NCI-H2029 (cell line): ENCODE measurements at places on chromosomes 6 and 20.

GRCh38 chr20:51411870-51412269, 130.6 kb downstream of the NFATC2 start:
- DNase-seq, result no peak

GRCh38 chr20:10247440-10247839, 28.8 kb downstream of the SNAP25 start:
- no peak for DNase-seq

DNA sequence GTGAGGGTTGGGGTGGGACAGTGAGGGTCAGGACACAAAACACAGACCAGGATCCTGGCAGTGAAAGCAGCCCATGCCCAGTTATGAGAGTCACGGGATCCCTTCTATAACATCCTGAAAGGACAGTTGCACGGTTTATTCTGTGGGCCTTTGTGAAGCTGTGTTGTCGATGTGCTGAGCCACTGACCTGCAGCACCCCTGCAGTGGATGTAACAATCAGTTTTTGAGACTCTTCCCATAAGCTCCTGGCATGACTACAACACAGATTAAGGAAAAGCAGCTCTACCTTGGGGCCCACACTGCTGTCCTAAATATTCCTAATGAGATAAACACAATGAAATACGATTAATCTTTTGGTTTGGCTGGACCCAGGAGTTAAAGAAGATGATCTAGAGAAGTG, 3.7 kb downstream of the PYGB start:
- no peak for DNase-seq

- no peak for DNase-seq
These were observed 19.6 kb downstream of the BHLHE23 start for GRCh38 chr20:62987114-62987513.

DNA sequence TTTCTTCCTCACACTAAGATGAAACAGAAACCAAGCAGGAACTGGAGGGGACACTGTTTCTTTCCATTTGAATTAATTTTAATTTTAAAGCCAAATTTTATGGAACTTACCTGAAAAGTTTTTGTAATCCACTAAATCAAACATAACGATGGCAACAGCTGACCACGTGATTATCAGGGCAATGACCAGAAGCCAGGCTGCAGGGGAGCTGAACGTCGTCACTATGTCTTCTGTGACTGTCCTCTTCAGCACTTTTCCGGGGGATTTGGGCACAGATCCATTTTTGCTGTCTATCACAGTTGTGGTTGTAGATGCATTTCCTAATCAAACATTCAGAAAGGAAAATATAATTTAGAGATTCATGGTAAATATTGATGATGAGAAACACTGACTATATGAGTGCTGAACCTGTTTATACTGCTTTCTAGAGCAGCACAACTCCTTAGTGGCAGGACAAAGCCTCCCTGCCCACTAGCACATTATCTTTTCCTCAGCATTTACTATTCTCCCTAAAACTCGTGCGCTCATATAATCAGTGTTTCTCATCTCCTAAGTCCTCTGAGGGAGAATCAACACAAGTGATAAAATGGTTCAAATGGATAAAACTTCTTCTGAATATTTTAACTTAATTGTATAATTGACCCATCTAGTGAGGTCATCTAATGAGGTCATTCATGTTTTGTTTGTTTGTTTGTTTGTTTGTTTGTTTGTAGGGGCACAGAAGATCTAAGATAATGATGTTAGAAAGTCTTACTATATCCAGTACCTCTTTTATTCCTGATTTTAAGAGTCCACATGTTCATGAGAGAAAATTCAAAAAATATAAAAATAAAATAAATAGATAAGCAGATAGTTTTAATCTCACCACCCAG, 65.7 kb downstream of the TRDN start:
- peak; percentile 32 for DNase-seq

- no peak for DNase-seq
These were observed 40.6 kb downstream of the HECA start for GRCh38 chr6:139175389-139175948.

DNA sequence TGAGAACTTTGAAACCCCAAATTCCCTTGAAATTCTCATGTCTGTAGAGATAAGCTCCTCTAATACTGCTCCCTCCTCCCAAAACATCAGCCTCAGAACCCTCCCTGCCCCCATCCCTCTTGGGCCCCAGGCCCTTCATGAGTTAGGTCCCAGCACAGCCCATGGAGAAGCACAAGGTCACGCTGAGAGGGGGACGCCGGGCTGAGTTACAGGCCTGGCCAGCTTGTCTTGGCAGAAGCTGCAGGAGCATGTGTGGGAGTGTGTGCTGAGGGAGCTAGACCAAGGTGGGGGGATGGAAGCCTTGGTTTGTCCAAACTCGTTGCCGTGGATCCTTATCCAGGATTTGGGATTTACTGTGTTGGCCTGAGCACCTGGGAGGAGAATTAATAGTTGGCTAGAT, 8.5 kb upstream of the PTCRA start:
- DNase-seq, result no peak

- DNase-seq, result no peak
These were observed 17.9 kb downstream of the SOX4 start for GRCh38 chr6:21611485-21611884.

DNA sequence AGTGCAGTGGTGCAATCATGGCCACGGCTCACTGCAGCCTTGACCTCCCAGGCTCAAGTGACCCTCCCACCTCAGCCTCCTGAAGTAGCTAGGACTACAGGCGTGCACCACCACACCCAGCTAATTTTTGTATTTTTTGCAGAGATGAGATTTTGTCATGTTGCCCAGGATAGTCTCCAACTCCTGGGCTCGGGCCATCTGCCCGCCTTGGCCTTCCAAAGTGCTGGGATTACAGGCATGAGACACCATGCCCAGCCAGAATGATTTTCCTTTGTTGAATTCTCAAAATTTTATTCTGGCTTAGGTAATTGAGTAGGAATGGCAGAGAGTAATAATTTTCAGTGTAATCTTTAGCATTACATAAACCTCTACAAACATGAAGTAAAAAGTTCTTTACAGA, 37.1 kb downstream of the SLC16A10 start:
- no peak for DNase-seq

GRCh38 chr6:76052314-76052713, 20.1 kb downstream of the IMPG1 start:
- no peak for DNase-seq

GRCh38 chr6:163318071-163318786, 96.3 kb upstream of the QKI start:
- no peak for DNase-seq

- no peak for DNase-seq
These were observed 1692.2 kb downstream of the HACE1 start for GRCh38 chr6:103167345-103168071.

GRCh38 chr6:22421198-22421597, 124.4 kb upstream of the PRL start:
- no peak for DNase-seq

DNA sequence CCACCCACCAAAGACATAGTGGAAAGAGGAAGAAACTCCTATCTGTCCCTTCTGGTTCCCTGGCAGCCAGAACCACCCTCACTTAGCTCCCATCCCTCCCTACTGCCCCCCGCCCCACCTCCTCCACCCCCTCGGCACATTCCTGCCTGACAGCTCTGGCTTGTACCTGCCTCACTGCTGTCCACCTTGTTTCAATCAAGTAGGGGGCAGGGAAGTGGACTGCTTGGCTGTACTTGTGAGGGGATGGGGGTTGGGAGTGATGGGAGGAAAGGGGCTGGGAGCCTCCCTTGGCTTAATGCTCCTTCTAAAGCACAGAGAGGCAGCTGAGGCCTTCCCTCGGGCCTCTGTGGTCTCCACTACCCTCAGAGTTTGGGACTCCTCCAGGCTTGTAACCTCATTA, 22.1 kb upstream of the ZNF76 start:
- DNase-seq, result no peak

DNA sequence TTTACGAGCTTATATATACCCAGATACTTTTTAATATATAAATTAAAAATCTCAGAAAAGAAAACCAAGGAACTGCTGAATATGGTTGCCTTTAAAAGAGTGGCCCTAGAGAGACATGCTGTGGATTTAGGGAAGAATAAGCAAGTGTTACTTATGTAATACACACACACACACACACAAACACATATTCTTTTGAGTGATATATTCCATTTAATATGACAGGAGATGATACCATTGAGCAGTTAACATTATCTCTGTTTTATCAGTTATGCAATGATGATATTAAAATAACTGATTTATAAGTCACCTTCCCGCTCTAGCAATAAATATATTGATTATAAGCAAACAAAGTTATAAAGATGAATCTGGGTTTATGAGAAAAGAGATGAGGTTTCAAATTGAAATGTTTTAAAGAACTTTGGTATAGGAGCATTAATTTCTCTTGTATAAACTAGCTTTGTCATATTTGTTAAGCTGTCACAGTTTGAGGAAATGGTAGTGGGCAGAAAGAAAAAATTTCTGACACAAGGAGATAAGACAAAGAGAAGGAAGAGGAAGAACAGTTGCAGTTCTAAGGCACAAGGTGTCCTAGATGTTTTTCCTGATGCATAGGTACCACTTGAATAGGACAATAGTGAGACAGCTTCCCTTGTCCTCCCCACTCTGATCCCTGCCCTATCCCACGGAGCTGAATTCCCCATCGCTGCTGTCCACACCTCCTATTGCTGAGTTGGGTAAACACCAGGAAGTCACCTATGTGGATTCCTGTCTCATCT, 26.4 kb downstream of the GPX5 start:
- no peak for DNase-seq

- DNase-seq, result no peak
These were observed 21.9 kb upstream of the ZSCAN9 start for GRCh38 chr6:28203201-28203600.
